ENCODE measurements at places on chromosomes 6 and 20. TPM values are rescaled to one million over a fixed set of nuclear protein-coding genes. Genes with fewer than 3 reads are reported as not detected.

The LY6G6D gene
- not detected for total RNA-seq

The HAO1 gene
- total RNA-seq: not detected

The SIGLEC1 gene
- total RNA-seq: 0.18 TPM

The RAB44 gene
- total RNA-seq: not detected

The MMP24 gene
- total RNA-seq: not detected

The HLA-G gene
- total RNA-seq: 0.59 TPM

The ATP6V1G2 gene
- 2.0 TPM for total RNA-seq

The ZBP1 gene
- 1.8 TPM for total RNA-seq

The TRAPPC3L gene
- total RNA-seq: not detected

The MEI4 gene
- not detected for total RNA-seq

The GPX5 gene
- not detected for total RNA-seq

The OPRL1 gene
- 0.38 TPM for total RNA-seq

DNA sequence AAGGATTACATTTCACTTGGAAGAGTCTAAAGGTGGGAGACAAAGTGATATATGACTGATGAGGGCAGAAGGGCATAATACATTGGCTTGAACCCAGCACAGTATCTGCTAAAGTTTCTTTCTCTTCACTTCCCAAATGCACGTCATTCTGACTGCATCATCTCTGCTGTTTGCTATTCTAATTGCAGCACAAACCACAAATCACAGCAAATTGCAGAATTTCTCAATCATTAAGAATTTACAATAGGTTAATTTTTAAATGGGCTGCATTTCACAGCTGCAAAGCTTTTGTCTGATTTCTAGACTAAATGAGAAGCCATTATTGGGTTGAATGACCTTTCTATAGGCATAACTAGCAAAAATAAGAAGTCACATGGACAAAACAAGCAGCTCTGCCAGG is 337.0 kb downstream of the RNGTT start:
- no peaks in the 10 kb centered on the region for H3K36me3 ChIP-seq
- H3K4me3 ChIP-seq: no peak overlapping the region
- H3K4me1 ChIP-seq: no peaks in the 10 kb centered on the region
- no peak for DNase-seq
- H3K27me3 ChIP-seq: no peaks in the 10 kb centered on the region

DNA sequence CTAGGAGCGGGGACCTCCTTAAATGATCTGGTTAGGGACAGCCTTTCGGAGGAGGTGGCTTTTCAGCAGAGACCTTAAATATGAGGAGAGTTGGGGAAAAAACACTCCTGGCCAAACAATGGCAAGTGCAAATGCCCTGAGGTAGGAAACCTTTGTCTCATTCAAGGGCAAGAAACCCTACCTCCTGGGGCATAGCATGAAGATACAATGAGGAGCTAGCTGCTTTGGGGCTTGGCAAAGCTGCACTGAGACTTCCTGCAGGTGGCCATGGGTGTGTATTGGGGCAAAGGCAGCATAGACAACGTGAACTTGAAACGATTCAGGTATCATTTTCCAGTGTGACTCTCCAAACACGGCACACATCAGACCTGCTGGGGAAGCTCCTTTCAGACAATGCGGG is 30.7 kb downstream of the PMEPA1 start:
- H3K4me3 ChIP-seq: no peak overlapping the region
- no peak for DNase-seq
- H3K4me1 ChIP-seq: peaks cover 15% of the 10 kb centered on the region
- no peaks in the 10 kb centered on the region for H3K27me3 ChIP-seq
- H3K36me3 ChIP-seq: no peaks in the 10 kb centered on the region

DNA sequence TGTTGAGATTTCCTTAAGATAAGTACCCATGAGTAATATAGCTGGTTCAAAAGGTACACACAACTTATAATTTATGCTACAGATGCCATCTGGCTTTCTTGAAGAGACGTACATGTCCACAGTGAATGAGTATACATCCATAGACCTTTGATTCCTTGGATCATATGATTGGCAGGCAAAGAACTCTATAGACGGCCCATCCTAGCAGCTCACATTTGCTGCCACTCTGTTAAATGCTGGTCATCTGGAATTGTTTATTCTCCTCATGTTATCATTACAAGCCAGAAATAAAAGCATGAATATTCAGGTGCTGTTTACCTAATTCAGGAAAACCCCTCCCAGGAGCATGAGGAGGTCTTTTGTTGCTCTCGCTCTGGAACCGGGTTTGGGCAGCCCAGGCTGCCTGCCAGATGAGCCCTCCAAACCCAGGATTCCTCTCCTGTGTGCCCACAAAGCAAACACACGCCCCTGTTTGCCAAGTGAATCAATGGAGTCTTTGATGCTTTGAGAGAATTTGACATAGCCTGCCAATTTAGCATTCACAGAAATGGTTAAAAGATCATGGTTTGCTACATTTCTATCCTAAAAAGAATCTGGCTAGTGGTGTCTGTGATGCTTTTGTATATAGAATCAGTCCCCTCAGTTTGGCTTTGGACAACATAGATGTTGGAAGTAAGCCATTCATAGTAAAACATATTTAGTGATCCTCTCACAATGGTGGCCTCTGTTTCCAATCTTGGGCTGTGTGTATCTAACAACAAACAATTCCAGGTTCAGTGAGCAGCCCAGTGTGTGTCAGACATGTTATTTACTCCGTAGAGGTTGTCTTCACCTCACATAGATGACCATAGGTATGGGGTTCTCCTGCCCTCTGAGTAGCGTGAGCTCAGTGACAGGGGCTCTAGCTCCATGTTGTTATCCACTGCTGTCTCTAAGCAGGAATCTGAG is 17.5 kb upstream of the PLCG1 start:
- no peak for DNase-seq
- no peaks in the 10 kb centered on the region for H3K27me3 ChIP-seq
- H3K4me3 ChIP-seq: no peak overlapping the region
- no peaks in the 10 kb centered on the region for H3K4me1 ChIP-seq
- no peak overlapping the region for H3K27ac ChIP-seq
- peaks cover 51% of the 10 kb centered on the region for H3K36me3 ChIP-seq

DNA sequence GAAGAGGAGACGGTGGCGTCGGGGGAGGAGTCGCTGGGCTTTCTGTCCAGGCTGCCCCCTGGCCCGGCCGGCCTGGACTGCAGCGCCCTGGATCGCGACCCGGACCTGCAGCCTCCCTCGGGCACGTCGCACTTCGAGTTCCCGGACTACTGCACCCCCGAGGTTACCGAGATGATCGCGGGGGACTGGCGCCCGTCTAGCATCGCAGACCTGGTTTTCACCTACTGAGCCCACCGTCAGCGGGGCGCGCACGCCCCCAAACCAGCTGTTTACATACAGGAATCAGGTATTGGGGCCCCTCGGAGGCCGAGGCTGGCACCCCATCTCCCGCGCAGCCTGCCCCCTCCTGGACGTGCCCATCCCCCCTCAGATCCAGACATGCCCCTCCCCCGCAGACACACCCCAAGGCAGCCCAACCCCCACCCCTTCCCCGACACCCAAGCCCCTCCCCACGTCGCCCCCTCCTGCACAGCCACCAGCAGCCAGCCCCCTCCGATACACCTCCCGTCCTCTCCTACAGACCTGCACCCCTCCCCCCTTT is 1.4 kb downstream of the SOX12 start:
- peak overlapping the region; percentile 25 for H3K4me3 ChIP-seq
- H3K27me3 ChIP-seq: no peaks in the 10 kb centered on the region
- no peaks in the 10 kb centered on the region for H3K36me3 ChIP-seq
- peaks cover 26% of the 10 kb centered on the region for H3K4me1 ChIP-seq
- peak; percentile 17 for DNase-seq

DNA sequence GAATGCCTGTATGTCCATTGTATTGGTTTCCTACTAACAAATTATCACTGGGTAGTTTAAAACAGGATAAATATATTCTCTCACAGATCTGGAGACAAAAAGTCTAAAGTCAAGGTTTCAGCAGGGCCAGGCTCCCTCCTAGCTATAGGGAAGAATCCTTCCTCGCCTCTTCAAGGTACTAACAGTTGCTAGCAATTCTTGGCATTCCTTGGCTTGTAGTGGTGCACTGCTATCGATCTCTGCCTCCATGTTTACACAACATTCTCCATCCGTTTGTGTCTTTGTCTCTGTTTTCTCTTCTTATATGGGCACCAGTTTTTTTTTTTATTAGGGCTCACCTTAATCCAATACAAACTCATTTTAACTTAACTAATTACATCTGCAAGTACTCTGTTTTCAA is 48.9 kb downstream of the OR2B6 start:
- no peak overlapping the region for H3K27ac ChIP-seq
- no peak for DNase-seq
- H3K36me3 ChIP-seq: no peaks in the 10 kb centered on the region
- no peak overlapping the region for H3K4me3 ChIP-seq
- no peaks in the 10 kb centered on the region for H3K27me3 ChIP-seq
- H3K4me1 ChIP-seq: no peaks in the 10 kb centered on the region

GRCh38 chr20:50014570-50015562 is 32.1 kb downstream of the SNAI1 start:
- DNase-seq: no peak
- H3K4me3 ChIP-seq: no peak overlapping the region
- H3K27ac ChIP-seq: no peak overlapping the region
- no peaks in the 10 kb centered on the region for H3K27me3 ChIP-seq
- peaks cover 5% of the 10 kb centered on the region for H3K4me1 ChIP-seq

GRCh38 chr6:133886104-133886775 is 2.7 kb upstream of the TCF21 start:
- no peak overlapping the region for H3K4me3 ChIP-seq
- H3K27me3 ChIP-seq: peaks cover 25% of the 10 kb centered on the region
- no peak for DNase-seq
- no peak overlapping the region for H3K27ac ChIP-seq
- no peaks in the 10 kb centered on the region for H3K36me3 ChIP-seq

DNA sequence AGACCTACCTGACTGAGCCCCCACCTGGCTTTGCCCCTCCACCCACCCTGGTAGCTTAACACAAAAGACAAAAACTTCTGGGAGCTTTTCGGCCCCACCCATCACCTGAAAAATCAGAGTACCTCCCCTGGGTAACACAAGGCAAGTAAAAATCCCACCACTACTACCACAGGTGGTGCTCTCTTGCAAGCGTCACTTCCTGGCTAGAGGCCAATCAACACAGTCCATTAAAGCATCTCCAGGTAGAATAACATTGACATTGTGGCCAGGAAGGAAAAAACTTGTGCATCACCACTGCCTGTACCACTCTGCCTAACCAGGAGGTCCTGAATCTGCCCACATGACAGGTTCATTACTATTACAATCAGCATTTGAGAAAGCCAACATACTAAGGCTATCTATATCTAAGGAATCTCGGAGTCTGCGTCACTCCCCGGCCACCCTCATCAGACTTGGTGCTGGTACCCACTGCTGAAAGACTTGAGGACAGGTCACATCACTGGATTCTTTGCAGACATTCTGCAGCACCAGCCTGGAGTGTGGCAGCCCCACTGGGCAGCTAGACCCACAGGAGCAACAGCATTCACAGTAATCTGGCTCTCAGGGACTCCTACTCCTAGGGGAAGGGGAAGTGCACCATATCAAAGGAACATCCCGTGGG is 125.9 kb downstream of the CDK19 start:
- no peak overlapping the region for H3K4me3 ChIP-seq
- H3K4me1 ChIP-seq: peaks cover 22% of the 10 kb centered on the region
- H3K27me3 ChIP-seq: no peaks in the 10 kb centered on the region
- DNase-seq: peak; percentile 41

- no peaks in the 10 kb centered on the region for H3K27me3 ChIP-seq
- no peak overlapping the region for H3K4me3 ChIP-seq
- no peak overlapping the region for H3K27ac ChIP-seq
- DNase-seq: no peak
Observed at GRCh38 chr6:91171754-91172462, 585.0 kb upstream of the MAP3K7 start.
